ENCODE measurements at places on chromosomes 4 and X.

DNA sequence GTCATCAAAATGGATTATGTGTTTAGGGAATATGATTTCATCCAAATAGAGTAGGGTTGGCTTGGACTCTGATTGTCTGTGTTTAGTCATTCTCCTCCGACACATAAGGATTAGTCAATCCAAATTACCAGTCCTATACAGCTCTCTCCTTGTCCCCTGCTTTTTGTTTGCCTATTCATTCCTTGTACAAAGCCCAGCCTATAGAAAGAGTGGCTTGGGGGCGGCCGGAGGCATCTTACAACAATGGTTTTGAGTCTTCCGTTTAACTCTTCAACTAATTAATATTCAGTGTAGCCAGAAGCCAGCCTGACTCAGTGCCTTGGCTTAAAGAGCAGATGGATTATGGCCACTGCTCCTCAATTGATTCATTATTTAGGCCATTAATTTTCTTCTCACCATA is 796.6 kb upstream of the POU3F4 start:
- DNase-seq, result no peak

- no peak for DNase-seq
These were observed 84.3 kb downstream of the SPRY1 start for GRCh38 chr4:123480706-123481418.

- DNase-seq, result no peak
These were observed 13.7 kb downstream of the FRAS1 start for GRCh38 chr4:78070731-78071282.

- DNase-seq, result no peak
These were observed 69.6 kb upstream of the SLC4A4 start for GRCh38 chr4:71269233-71269632.

- DNase-seq, result no peak
These were observed 108.5 kb downstream of the ZNF330 start for GRCh38 chr4:141329174-141329569.

- no peak for DNase-seq
These were observed 39.9 kb downstream of the CCNG2 start for GRCh38 chr4:77196866-77197265.

GRCh38 chr4:75834772-75835154 is 67.5 kb downstream of the PPEF2 start:
- DNase-seq, result no peak

- DNase-seq, result no peak
These were observed 28.6 kb downstream of the RNF175 start for GRCh38 chr4:153731239-153731638.

DNA sequence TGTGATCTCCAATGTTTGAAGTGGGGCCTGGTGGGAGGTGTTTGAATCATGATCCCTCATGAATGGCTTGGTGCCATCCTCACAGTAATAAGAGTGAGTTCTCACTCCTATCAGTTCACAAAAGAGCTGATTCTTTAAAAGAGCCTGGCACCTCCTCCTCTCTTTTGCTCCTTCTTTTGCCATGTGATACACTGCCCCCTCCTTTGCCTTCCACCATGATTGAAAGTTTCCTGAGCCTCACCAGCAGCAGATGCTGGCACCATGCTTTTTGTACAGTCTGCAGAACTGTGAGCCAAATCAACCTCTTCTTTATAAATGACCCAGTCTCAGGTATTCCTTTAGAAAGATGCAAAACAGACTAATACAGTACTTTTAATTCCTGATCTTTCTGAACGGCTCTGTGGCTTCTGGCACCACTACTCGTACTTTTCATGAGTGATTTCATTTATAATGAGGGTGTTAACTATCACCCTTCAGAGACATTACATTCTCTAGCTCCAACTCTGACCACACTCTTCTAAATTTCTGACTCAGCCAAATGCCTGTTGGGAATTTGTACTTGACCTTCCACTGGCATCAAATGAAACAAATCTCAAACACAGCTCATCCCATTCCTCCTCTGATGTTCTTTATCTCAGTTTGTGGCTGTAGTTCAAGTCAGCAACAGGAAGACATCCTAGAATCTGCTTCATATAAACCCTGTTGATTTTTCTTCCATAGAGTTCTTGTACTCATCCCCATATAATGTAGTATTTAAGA is 4.2 kb downstream of the UFSP2 start:
- DNase-seq, result no peak

DNA sequence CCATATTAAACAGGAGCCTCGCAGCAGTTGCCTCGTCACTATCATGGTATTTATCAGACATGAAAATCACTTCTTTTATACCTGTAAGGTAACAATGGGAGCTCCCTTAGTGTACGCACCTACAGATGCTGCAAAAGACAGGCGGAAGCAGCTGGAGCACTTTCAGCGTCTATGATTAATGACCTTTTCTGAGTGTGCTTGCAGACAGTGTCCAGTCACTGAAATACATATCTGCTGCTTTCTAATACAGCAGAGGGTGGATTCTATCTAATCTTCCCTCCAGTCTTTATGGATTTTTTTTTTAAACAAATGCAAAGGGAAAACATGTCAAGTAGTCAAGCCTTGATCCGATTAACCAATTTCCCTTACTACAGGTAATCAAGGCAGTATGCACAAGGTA is 24.1 kb downstream of the DCTD start:
- DNase-seq, result no peak

DNA sequence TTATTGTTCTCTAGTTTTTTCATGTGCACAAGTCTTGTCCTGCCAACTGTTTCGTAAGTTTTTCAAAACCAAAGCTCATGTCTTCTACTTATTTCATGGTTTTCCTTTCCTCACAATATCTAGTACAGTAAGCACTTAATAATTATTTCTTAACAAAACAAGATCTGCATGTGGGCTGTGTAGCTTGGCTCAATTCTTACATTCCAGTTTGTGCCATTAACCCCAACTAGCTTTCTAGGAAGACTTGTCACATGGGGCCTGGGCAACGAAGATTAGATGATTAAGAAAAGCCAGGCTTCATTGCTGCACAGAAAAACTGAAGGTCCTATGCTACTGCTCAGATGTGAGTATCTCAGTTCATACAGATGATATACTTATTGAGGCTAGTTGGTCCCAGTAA is 155.3 kb upstream of the TEX13A start:
- no peak for DNase-seq

DNA sequence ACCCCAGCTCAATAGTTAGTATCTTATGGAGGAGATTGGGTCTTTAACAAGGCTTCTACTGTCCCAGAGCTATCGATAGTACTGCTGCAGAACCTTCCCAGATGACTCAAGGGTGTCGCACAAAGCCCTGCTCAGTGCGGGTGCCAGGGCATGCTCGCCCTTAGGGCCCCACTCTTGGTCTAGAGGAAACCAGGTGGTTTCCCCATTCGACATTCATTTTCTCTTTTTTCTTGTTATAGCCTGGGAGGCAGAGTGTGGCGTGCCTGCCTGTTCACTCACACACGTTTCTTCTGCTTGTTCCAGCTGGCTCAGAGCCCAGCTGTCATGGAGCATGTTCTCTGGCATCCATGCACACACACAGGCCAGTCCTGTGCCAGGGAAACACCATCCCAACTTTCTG is 144.5 kb downstream of the SMIM20 start:
- peak; percentile 19 for DNase-seq

GRCh38 chrX:103517246-103517645 is 2.0 kb downstream of the RAB40A start:
- DNase-seq, result no peak

- no peak for DNase-seq
These were observed 40.3 kb upstream of the NKRF start for GRCh38 chrX:119646515-119646914.

DNA sequence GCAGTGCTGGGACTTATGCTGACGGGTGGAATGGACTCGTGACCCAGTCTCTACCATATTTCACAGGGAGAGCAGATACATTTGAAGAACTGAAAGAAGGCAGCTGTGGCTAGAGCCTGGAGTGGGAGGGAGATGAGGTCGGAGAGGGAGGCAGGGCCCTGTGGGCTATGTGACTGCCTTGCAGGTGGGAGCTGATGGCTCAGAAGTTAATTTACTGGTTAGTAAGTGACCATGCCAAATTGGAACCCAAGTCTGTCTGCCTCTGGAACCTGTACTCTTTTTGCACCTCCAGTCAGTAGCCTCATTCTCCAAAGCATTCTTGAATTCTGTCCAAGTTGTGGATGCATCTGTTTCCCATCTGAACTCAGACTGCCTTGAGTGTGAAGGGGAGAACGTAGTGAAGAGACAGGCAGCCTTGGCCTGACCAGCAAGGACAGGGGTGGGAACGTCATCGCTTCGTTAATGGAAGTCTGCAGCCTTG is 92.3 kb downstream of the REPS2 start:
- DNase-seq, result no peak

- DNase-seq, result no peak
These were observed 116.8 kb upstream of the SHISA3 start for GRCh38 chr4:42280327-42281095.

GRCh38 chr4:102780476-102781144 is 19.8 kb upstream of the MANBA start:
- no peak for DNase-seq

DNA sequence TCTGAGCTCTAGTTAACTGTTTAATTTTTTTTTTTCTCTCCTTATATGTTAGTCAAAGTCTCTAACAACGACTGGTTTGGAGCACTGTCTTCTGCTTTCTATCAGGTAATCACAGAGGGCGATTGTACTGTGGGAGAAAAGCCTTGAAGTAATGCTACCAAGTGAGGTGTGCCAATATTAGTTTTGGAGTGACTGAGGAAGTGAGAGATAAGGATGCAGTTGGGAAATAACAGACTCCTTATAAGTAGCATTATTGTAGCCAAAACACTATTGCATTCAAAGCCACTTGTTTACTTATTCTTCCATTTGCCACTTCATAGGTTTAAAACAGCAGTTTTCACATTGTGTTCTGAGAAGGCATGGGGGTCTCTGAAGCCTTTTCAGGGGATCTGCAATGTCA is 79.1 kb upstream of the SLC6A14 start:
- DNase-seq, result no peak

- DNase-seq, result no peak
These were observed 414.0 kb upstream of the HS3ST1 start for GRCh38 chr4:11842620-11843263.

GRCh38 chrX:2632533-2633504 is 58.3 kb upstream of the CD99 start:
- DNase-seq, result no peak

DNA sequence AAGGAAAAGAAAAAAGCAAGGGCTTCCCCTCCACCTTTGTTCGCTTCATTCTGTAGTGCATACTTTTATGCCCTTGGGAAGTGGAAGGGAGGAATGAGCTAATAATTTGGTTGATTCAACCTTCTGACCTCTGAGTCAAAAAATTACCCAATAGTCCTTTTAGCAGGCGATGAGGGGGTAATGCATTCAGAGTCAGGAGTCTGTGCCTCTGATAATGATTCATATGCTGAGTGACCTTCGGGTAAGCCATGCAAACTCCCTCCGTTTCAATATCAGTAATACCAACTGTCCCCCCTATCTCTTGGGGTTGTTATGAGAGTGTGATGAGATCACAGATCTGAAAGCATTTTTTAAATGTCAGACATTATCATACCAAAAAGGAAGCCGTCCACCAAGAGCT is 41.6 kb upstream of the ACSL4 start:
- no peak for DNase-seq

GRCh38 chr4:24160358-24160757 is 270.5 kb upstream of the PPARGC1A start:
- no peak for DNase-seq

DNA sequence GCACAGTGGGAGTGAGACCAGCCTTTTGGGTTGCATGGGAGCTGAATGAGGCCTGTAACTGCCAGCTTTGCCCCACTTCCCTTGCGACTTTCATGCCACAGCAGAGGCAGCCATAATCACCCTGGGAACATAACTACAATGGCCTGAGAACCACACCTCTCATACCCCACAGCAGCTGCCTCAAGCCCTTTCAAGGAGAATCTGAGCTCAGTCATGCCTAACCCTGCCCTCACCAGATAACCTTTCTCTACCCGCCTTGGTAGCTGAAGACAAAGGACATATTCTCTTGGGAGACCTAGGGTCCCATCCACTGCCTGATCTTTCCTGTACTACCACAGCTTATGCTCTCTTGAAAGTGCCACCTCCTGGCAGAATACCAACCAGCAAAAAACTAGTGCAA is 599.9 kb upstream of the IGFBP7 start:
- no peak for DNase-seq

- no peak for DNase-seq
These were observed 4.7 kb upstream of the FAM241A start for GRCh38 chr4:112140536-112140935.

- DNase-seq, result no peak
These were observed 389.0 kb upstream of the ZFP42 start for GRCh38 chr4:187606581-187606980.

DNA sequence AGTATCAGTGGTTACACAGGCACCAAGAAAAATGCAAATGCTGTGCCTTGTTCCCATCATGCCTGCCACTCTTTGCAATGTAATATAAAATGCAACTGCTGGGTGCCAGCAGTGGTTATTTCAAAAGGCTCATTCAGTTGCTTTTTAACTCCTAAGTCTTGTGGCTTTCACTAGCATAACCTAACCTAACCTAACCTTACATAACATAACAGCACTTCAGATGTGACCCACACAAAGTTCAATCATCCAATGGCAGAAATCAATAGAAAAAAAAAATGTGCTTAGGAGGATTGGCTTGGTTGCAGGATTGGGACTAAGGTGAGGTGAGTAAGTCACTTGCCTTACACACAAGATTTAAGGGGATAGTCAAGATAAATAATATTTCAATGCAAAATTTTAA is 60.2 kb upstream of the VMA21 start:
- no peak for DNase-seq

DNA sequence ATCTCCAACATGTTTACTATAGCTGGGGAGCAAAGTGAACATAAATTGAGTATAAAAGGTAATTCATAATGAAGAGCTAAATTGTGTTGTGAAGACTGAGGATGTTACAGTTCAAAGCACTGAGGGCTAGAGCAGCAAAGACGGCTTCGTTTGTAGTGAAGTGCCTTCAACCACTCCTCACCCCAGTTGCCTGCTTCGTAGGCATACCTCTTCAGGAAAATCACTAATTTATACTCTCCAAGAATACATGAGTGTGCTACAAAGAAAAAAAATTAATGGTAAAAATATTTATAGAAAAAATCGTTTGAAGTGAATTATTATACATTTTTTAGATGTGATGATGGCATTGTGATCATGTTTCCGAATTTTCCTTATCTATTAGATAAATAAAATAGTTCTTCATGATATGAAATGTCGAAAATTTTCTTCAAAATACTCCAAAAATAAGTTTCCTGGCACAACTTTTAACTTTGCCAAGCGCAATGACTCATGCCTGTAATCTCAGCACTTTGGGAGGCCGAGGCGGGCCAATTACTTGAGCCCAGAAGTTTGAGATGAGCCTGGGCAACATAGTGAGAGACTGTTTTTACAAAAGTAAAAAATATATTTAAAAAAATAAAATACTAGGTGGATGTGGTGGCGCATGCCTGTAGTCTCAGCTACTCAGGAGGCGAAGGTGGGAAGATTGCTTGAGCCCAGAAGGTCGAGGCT is 41.6 kb downstream of the ZFP42 start:
- DNase-seq, result no peak

GRCh38 chr4:6999172-7000086 is 43.7 kb upstream of the TADA2B start:
- peak; percentile 34 for DNase-seq

GRCh38 chr4:766152-766515 is 59.8 kb downstream of the CPLX1 start:
- no peak for DNase-seq

All from stimulated activated CD4-positive, alpha-beta T cell treated with anti-CD3 and anti-CD28 coated beads, Interleukin-4, amount 100 ng/mL, for 4 hours (primary cell).